Kidney (tissue), 22 donors: ENCODE measurements at places on chromosomes 12 and 14.

DNA sequence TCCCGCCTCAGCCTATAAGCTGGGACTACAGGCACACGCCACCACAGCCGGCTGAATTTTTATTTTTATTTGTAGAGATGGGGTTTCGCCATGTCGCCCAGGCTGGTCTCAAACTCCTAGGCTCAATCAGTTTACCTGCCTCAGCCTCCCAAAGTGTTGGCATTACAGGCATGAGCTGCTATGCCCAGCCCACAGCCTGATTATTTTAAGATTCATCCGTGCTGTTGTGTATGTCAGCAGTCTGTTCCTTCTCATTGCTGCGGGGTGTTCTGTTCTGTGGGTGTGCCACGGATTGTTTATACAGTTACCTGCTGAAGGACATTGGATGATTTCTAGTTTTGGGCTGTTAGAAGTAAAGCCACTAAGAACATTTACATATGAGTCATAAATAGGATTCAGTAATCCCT is 9.6 kb upstream of the EP400 start:
- peak; percentile 12 for DNase-seq

DNA sequence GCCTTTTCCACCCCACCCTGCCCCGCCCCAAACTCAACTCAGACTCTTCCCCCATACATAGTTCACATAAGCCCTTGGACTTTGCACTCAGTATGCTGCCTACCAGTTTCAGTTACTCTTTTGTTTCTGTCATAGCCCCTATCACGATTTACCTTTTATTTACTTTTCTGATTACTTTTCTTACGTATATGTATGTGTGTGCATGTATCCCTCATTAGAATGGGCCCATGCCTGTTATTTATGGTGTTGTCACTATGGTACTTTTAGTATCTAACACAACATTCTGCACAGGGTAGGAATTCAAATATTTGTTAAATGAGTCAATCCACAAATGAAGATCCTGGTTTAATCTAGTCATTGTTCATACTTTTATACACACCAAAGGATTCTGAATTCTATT is 16.5 kb upstream of the LUM start:
- DNase-seq, result no peak

GRCh38 chr14:52825085-52825484 is 33.7 kb upstream of the GNPNAT1 start:
- DNase-seq, result no peak

GRCh38 chr14:89201645-89202044 is 215.4 kb downstream of the FOXN3 start:
- DNase-seq, result no peak

- DNase-seq, result no peak
Measured at GRCh38 chr12:113804961-113805600, 161.0 kb downstream of the RBM19 start.

- peak; percentile 57 for DNase-seq
Measured at GRCh38 chr12:94145191-94145983, 3.0 kb upstream of the PLXNC1 start.
